ENCODE measurements at places on chromosomes 3 and 15.

DNA sequence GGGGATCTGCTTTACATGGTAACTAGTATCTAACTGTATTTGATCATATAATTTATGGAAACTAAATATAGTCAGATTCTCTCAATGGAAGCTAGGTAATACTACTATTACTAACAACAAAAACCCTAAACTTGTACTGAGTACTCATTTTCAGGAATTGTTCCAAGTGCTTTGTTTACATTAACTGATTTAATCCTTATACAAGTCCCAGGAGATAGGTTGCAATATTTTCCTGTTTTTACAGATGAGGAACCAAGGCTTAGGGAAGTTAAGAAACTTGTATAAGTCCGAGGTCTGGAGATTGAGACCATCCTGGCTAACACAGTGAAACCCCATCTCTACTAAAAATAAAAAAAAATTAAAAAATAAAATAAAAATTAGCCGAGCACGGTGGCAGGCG lies 7.5 kb upstream of the MTHFS start:
- DNase-seq, result no peak

DNA sequence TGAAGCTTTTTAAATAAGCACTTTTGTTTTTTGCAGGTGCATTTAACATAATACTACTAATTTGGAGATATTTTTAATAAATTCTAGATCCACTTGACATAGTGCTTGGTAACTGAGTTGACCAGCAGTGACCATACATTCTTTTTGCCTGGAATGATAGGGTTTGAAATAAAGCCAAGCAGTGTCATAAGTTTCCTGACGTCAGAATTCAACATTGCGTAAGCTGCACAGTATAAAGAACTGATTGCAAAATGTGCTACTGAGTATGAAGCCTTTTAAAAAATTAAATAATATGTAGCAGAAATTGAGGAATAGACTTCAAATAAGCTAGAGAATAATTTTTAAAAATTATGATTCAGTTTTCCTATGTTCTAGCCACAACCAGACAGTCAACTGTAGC lies 454.6 kb upstream of the ARPP21 start:
- DNase-seq, result no peak

GRCh38 chr3:126035362-126036050 lies 48.4 kb downstream of the SLC41A3 start:
- no peak for DNase-seq

DNA sequence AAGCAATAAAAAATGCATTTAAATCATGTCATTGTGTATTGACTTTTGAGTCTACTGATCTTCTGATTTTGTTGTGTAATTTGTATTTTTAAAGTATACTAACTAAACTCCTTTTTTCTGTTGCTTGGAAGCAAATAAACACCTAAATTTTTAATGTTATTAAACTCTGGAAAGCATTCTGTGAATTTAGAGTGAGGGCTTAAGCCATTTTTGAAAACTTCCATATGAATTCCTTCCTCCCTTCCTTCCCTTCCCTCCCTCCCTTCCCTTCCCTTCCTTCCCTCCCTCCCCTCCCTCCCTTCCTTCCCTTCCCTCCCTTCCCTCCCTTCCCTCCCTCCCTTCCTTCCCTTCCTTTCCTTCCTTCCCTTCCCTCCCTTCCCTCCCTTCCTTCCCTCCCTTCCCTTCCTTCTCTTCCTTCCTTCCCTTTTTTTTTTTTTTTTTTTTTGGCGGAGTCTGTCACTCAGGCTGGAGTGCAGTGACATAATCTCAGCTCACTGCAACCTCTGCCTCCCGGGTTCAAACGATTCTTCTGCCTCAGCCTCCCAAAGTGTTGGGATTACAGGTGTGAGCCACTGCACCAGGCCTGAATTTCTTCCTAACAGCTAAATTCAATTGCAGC lies 56.6 kb upstream of the SENP5 start:
- no peak for DNase-seq

GRCh38 chr3:57646723-57647122 lies 46.2 kb downstream of the DENND6A start:
- DNase-seq, result peak; percentile 47

GRCh38 chr15:83379579-83379959 lies 67.6 kb upstream of the SH3GL3 start:
- DNase-seq, result peak; percentile 49

GRCh38 chr3:193897731-193898180 lies 238.2 kb upstream of the HES1 start:
- no peak for DNase-seq

Measured in HFFc6 (cell line).